ENCODE measurements at places on chromosomes 11 and 22.
A peak's percentile ranks its signal among the peaks of the same experiment; 100 is the strongest.

- no peak for DNase-seq
Measured at GRCh38 chr11:128705124-128705920, 11.4 kb downstream of the FLI1 start.

DNA sequence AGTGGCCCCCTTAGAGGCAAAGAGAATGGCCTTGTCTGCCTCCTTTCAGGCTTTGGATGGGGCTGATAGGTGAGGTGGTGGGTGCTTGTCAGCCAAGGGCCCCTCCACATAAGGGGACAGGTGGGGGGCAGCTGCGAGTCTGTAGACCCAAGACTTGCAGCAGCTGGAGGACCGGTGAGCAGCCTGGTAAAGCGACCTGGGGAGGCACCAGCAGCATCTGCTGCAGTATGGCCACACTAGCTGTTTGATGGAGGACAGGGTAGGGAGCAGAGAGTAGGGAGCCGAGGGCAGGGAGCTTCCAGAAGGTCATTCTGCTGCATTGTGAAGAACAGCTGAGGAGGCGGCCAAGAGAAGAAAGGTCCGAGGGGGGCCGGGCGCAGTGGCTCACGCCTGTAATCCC is 16.8 kb upstream of the MRTFA start:
- DNase-seq = no peak

DNA sequence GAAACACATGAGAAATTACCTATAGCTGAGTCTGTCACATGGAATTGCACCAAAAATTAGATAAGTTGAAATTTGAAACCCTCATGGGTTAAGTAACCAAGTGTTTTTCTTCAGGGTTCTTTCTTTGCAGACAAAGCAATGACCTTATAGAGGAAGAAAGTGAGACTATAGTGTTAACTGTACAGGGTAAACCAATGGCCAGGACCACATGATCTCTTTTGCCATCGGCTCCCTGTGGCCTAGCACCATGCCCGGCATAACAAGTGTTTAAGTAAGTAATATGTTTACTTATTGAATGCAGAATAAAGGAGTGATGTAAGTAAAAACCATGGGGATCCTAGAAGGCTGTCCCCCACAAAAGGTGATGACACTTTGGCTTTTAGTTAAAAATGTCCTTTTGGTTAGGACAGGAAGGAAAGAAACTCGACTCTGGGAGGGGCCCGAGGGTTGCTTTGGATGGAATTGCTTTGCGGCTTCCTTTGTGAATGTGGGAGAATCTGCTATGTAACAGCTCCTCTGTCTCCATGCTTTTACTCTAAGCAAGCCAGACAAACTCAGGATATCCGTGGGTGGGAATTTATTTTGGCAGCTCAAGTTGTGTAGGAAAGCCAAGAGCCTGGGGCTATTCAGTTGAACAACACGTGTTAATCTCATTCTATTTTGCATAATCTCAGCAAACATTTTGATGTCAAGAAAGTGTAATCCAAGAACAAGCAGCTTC is 454.7 kb downstream of the INSC start:
- no peak for DNase-seq

GRCh38 chr11:119419834-119420492 is 3.0 kb downstream of the THY1 start:
- no peak for DNase-seq

GRCh38 chr22:19103880-19104821 is 18.1 kb downstream of the DGCR2 start:
- no peak for DNase-seq

DNA sequence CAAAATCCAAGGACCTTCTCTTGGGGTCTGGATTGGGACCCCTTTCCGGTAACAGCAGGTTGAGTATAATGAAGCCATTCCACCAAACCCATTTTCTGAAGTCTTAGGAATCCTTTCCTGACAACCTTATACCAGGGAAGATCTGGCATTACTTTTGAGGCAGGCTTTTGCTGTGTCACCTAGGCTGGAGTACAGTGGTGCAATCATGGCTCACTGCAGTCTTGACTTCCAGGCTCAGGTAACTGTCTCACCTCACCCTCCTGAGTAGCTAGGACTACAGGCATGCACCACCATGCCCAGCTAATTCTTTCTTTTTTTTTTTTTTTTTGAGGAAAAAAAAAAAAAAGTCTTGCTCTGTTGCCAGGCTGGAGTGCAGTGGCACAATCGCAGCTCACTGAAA is 55.8 kb upstream of the TREH start:
- no peak for DNase-seq

DNA sequence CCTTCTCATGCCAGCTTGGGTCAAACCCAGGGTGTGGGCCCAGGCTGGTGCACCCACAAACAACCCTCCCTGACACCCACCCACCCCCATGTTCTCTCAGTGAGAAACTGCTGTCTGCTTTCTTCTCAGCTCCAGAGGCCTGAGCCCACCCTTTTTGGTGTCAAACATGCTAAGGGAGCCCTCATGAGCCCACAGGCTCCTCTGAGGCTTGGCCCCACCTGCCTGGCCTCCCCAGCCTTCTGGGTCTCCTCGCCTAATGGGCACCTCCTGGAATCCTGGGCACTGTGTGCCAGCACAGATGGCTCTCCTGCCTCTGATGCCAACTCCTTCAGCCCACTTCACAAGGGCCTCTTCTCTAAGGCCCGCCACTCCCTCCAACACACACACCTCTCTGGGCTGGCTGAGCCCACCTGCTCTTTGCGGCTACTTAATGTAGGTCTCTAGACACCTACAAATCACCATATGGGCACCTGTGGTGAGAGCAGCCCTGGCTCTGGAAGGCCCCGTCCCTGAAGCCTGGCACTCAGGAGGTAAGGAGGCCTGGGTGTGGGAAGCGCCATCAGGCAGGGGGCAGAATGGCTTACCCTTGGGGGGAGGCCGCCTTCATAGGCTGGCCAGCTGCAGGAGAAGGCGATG is 4.4 kb downstream of the NAGA start:
- no peak for DNase-seq

DNA sequence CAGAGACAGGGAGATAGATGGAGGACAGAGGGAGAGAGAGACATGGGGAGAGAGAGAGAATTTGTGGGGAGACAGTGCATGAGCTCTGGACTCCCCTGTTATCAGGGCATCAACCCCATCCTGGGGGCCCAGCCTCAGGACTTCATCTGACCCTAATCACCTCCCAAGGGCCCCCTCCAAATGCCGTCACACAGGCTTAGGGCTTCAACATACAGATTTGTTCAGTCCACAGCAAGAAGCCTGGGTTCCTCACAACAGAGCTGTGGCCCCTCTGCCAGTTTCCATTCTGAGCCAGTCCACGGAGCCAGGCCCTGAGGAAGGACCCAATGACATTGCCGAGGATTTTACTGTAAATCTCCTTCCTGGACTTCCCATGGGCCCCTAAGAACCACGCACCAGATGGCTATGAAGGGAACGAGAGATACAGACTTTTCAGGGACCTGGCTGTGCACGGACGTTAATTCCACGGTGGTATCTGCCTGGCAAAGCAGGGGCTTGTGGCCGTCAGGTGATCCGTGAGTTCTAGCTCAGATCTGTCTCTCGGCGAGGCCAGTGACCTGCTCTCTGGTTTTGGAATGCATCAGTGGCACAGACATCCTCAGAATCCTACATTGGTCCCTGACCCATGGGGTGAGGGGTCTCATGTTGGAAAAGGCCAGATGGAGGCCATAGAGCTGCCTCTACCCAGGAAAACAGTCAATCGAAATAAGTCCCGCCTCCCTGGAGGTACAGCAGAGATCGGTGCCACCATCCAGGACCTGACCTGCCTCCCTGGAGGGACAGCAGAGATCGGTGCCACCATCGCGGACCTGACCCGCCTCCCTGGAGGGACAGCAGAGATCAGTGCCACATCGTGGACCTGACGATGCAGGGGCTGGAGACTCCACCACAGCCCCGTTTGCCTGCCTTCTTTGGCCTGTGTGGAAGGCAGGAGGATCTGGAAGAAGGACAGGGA is 8.7 kb upstream of the B4GALNT4 start:
- no peak for DNase-seq

DNA sequence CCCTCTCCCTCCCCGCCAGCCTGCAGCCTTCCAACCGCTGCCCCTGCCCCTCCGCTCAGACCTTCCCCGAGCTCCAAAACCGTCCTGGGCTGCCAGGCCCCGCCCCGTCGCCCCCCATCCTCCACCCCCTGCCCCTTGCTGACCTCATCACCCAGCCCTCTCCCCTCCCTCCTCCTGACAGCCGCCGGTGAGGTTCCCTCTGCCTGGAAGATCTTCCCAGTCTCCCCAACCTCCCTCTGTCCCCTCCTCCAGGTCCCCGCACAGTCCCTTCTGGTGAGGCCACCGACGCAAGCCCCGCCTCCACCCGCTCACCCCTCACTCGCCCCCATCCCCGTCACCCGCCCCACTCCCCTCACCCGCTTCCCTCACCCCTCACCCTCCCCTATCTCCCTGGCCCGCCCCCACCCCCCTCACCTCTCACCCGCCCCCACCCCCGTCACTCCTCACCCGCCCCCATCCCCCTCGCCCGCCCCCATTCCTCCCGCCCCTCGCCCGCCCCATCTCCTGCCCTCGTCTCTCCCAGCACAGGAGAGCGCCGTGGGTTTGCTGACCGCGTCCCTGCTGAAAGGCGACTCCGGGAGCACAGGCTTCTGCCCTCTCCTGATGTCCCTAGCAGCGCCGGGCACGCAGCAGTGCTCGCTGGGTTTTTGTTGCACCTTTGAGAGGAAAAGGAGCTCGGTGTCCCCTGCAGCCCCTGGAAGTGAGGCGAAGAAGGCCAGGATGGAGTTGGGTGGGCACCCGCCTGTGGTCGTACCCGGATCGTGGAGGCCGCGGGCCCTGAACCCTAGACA is 16.4 kb upstream of the UPK3A start:
- no peak for DNase-seq

- DNase-seq = peak; percentile 39
Measured at GRCh38 chr11:73659961-73660360, 13.6 kb downstream of the PLEKHB1 start.

GRCh38 chr11:93585758-93586157 is 42.6 kb upstream of the SMCO4 start:
- no peak for DNase-seq

DNA sequence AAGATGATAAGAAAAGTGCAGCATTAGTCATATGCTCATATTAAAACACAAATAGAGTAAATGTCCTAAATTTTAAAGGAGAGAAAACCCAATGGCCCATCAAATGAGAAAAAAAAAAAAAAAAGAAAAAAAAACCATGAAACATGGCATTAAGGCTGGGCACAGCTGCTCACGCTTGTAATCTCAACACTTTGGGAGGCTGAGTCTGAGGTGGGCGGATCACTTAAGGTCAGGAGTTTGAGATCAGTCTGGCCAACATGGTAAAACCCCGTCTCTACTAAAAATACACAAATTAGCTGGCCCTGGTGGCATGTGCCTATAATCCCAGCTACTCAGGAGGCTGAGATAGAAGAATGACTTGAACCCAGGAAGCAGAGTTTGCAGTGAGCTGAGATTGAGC is 515.5 kb upstream of the ANO3 start:
- DNase-seq = no peak
